Bronchus fibroblast of lung (primary cell): ENCODE measurements at places on chromosomes 3 and 15. TPM values are rescaled to one million over a fixed set of nuclear protein-coding genes. Genes with fewer than 3 reads are reported as not detected.

Gene GOLGA8J
- total RNA-seq: not detected in 2 replicates

Gene LINGO1
- total RNA-seq: under 0.01 TPM in 1 of 2 replicates, not detected in the other

Gene CD200R1
- not detected in 2 replicates for total RNA-seq

Gene CCK
- 2.7 and 2.9 TPM in 2 replicates for total RNA-seq

Gene ISLR
- total RNA-seq: 10.1 and 16.1 TPM in 2 replicates

Gene CCR1
- not detected in 2 replicates for total RNA-seq
